ENCODE measurements at places on chromosomes 4 and X.

DNA sequence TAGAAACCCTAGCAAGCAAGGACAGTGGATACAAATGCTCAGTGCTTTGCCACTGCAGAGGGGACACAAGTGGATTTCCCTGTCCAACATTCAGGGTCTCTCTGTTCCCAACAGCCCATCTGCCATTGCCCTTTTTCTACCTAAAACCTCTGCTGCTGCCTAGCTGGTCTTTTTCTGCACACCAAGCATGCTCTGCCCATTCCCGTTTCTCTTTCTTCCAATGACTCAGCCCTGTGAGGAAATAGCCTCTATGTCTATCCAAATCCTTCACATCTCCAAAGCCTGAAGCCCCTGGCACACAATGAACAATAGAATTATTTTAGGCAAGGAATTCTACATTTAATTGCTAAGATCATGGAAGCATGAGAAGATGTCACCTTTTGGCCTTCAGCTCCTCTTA lies 5.7 kb upstream of the AMELX start:
- DNase-seq, result no peak

GRCh38 chrX:104566681-104567501 lies 892 bp downstream of the IL1RAPL2 start:
- DNase-seq, result no peak

DNA sequence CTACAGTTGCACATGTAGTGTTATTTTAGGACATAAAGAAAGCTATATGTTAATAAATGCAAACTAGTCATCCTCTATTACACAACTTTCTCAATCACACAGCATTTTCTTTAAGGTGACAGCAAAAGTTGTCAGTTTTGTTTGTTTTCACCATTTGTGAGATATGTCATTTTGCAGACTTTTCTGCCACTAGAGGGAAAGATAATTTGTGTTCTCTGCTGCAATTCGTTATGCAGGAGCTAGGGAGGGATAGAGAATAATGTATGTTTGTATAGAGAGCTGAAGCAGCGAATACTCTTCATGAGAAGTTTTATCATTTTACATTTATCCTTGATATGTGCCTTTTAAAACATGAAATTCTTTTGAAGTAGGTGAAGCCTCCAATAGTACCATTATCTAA lies 670.6 kb upstream of the ATOH1 start:
- no peak for DNase-seq

- DNase-seq, result no peak
These were observed 57.5 kb downstream of the FAM13A start for GRCh38 chr4:88999392-88999930.

DNA sequence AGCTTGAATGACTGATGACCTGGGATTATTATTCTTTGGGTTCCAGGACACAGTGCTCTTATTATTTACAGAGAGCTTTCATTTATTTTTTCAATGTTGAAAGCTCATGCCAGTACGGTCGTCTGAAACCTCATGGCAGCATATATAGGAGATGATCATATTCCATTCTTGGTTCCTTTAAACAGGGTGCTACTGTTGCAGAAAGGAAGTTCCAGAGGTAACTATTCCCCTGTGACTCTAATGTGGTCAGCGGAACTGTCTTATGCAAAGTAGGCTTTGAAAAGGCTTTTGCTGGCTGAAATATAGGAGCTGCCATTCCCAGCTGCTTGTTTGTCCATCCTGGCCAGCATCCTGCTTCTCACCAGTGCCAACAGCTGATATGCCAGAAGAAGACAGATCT lies 208.3 kb upstream of the LEF1 start:
- DNase-seq, result no peak

- no peak for DNase-seq
These were observed 45.5 kb downstream of the SMIM31 start for GRCh38 chr4:164799410-164799809.

DNA sequence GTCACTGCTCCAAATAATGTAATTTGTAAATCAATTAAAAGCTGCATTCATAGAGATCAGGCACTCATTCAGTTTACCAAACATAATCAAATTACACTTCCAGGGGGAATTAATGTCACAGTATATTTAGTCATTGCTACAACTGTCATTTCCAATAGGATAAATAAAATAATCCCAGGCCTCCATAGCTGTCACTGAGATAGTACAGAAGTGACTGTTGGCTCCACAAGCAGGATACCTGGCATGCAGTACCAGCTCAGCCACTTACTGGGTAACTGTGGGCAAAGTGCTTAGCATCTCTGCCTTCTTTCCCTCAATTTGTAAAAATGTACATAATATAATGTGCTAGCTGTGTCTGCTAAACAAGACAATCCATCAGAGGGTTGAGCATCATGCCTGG lies 128.1 kb downstream of the CAMK2D start:
- no peak for DNase-seq

DNA sequence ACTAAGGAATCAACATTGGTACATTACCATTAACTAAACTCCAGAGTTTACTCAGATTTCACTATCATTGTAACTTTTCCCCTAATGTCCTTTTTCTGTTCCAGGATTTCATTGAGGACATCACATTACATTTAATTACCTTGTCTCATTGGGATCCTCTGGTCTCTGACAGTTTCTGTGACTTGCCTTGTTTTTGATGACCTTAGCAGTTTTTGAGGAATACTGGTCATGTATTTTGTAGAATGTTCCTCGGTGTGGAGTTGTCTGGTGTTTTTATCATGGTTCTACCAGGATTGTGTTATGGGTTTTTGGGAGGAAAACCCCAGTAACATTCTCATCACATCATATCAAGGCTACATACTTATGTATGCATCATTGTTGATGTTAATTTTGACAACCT lies 95.6 kb upstream of the TBC1D9 start:
- no peak for DNase-seq
